ENCODE measurements at places on chromosomes 3 and 15.

- DNase-seq = no peak
Observed at GRCh38 chr3:14377838-14378169, 24.6 kb upstream of the SLC6A6 start.

- DNase-seq = no peak
Observed at GRCh38 chr3:154285221-154285620, 39.1 kb downstream of the DHX36 start.

GRCh38 chr3:136891934-136892855, 30.2 kb downstream of the NCK1 start:
- no peak for DNase-seq

GRCh38 chr15:81853150-81853748, 192.6 kb downstream of the MEX3B start:
- no peak for DNase-seq

DNA sequence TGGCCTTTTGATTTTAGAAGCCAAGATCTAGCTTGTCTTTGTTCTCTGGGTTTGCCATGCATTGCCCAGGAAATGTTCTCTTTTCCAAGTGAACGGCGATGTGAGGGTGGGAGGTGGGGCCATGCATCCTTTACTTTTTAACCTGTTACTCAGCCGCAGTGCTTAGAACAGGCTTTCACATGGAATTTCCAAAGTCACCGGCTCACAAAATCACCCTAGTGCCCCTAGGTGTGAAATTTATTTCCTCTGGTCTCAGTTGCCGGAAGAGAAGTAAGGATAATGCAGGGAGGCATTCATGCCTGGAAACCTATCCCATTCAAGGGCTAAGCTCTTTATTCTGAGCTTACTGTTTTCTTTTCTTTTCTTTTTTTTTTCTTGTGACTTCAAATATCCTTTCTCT, 93.2 kb downstream of the CACNA2D3 start:
- no peak for DNase-seq

GRCh38 chr15:54559405-54560069, 581.3 kb downstream of the UNC13C start:
- no peak for DNase-seq

DNA sequence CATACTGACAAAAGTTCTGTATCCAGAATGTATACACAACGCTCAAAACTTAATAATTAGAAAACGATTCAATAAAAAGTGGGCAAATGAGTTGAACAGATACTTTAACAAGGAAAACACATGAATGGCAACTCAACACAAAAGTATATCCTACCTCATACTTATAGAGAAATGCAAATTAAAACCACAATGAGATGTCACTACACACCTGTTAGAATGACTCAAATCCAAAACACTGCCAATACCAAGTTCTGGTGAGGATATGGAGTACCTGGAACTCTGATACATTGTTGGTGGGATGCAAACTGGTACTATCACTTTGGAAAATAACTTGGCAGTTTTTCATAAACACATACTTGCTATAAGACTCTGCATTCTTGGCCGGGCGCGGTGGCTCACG, 42.1 kb downstream of the PRTG start:
- no peak for DNase-seq

- no peak for DNase-seq
Observed at GRCh38 chr15:85615930-85616329, 178.8 kb downstream of the KLHL25 start.
